ENCODE measurements at places on chromosomes 12 and 14.

- DNase-seq, result no peak
These were observed 173.2 kb downstream of the CAND1 start for GRCh38 chr12:67442347-67442841.

DNA sequence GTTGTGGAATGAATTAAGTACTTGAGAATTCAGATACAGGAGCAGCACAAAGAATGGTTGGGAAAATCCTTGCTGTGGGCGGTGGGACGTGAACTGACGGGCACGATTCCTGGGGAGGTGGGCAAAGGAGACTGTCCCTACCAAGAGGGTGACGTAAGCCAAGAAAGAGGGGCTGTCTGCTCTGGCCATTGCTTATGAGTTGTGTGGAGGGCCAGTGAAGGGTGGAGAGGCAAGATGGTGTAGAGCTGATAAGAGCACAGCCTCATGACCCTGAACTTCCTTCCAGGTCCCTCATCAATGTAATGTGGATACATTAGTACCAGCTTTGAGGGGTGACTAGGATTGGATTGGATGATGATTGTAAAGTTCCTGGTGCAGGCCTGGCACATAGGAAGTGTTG lies 50.2 kb downstream of the WDR20 start:
- DNase-seq, result no peak

- DNase-seq, result no peak
These were observed 205.9 kb upstream of the PELI2 start for GRCh38 chr14:55912344-55912743.

GRCh38 chr12:13181375-13182070 lies 15.0 kb upstream of the EMP1 start:
- no peak for DNase-seq

DNA sequence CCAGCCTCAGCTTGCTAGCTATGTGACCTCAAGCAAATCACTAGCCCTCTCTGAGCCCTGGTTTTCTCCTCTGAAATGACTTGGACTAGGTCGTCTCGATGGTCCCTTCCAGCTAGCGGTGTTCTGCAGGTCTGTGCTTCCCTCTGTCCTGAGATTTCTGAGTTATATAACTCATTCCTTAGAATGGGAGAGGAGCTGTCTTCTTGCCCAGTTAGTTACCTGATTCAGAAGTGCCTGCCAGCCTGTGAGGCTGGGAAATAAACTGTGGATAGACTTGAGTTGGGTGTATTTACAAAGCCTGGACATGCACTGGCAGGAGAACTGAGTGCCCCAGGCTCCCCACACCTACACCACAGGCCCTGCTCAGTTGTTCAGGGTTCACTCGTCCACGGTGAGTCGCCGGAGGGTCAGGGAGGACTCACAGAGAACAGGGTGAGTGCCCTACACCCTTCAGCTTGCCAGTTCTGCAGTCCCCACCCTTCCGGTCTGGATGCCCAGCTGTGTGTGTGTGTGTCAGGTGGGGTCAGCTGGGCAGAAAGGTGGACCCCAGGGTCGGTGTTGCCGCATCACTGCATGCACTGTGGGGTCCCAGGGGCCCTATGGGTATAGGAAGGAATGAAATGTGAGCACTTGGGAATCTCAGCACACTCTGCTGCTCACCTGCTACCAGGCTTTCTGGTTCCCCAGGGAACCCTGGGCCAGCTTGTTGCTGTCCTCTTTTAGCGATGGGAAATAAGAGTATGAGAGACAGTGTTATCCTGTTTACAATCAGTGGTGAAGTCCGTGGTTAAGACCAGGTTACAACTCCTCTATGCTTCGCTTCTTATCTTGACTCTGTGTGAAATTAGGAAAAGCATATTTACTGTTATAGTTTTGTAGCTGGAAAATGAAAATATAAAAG lies 348.2 kb downstream of the DPF3 start:
- no peak for DNase-seq

GRCh38 chr14:89807151-89807550 lies 147.4 kb downstream of the EFCAB11 start:
- no peak for DNase-seq

DNA sequence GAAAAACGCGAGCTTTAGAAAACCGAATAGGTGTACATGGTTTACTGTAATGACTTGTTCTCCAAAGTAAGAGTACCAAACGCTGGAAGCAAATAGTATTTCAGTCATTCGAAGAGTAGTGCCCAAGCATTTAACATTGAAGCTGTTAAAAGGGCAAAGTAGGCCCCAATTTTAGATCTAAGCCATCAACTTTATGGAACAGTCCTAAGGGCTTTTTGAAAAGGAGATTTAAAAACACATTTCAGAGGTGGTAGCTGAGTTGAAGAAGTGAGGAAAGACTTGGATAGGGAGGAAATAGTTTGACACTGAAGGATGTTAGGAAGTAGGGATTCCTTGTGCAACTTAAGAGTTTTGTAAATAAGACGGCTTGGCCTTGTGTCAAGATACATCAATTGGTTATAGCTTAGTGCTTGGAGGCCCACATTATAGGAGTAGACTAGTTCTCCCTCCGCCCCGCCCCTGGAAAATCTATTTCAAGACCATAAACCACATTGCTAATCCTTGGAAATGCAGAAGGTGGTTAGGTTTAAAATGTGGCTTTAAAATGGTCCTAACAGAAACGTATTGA lies 783 bp upstream of the TUBA1B start:
- no peak for DNase-seq

GRCh38 chr12:26124446-26125399 lies at the start of gene BHLHE41:
TSS of gene BHLHE41 (minus strand) at chr12:26125037. CDS start at chr12:26124779, 258 bp downstream.
- peak; percentile 83 for DNase-seq

GRCh38 chr12:125014526-125014925 lies 21.1 kb downstream of the BRI3BP start:
- DNase-seq, result no peak

DNA sequence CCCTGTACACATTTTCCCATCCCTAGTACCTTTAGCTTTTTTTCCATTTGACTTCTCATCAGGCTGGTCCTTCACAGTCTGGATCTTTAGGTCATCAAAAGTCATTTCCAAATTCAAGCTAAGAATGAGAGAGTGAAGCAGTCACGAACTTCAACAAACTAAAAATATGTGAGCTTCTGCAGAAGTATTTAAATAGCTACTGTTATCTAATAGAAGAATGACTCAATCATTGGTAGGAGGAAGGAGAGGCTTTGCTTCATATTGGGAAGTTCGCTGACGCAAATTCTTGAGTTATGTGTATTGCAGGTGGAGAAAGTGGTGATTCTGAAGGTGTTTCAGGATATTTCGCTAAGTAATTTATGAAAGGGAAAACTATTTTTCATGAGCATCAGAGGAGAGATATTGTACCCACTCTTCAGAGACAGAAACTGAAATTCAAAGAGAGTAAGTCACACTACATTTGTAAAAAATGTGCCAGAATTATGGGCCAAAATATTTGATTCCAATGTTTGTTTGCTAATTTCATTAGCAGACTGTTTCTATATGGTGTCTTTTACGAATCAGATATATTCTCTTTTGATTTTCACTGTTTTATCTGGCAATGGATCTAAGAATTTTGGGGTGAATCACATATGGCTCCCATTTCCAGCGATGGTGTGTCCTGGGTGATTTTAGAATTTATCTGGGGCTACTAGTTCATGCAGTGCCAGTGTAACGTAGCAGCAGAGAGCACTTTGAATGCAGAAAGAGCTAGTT lies at the start of gene OLR1:
OLR1 (minus strand) TSS at position 160 of the 756 bp plus-strand sequence; CDS start at position 105, 55 bp downstream.
- no peak for DNase-seq

DNA sequence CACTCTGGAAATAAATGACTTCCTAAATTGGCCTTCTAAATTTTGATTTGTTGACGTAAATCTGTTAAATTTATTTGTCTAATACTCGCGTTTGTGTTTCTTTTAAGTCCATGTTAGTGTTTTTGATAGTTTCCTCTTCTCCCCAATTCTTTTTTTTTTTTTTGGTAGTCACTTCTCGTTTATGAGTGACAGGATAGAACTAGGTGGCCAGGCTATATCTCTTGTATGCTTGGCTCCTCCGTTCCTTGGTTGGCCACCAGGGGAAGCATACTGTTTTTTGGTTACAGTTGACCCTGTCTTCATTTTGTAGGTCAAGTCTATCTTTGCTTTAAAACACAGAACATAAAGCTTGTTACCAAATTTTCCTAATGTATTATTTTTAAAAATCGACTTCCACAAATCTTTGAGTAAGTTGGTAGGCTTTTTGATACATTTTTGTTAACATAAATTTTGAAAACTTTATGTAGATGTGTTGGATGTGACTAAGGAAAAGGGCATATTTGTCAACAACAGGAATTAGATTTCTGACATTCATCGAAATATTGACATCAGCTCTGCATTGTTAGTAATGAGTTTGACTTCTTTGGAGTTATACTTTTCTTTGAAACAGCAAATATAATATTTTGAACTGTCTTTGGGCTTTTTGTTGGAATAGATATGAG lies 2.2 kb downstream of the RCOR1 start:
- DNase-seq, result peak; percentile 66

Data from WTC11 (cell line).